ENCODE measurements at places on chromosomes 7 and 10.

- DNase-seq = no peak
These were observed 536.6 kb downstream of the GALNT17 start for GRCh38 chr7:71668572-71668971.

DNA sequence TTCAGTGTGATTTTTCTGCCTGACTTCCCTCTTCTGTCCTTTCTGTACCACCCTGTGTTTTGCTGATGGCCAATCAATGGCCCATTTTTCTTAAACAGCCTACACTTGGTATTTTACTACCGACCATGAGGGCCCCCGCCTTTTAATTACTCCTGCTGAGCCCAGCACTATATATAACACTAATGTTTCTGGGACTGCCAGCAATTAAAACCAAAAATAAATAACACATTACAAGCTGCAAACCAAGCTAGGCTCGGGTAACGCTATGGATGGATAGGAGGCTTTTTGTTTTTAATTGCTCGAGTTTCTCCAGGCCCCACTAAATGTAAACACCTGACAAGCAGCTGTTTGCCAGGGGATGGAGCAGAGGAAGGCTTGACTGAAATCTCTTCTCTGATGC is 915.4 kb upstream of the AUTS2 start:
- DNase-seq = no peak

DNA sequence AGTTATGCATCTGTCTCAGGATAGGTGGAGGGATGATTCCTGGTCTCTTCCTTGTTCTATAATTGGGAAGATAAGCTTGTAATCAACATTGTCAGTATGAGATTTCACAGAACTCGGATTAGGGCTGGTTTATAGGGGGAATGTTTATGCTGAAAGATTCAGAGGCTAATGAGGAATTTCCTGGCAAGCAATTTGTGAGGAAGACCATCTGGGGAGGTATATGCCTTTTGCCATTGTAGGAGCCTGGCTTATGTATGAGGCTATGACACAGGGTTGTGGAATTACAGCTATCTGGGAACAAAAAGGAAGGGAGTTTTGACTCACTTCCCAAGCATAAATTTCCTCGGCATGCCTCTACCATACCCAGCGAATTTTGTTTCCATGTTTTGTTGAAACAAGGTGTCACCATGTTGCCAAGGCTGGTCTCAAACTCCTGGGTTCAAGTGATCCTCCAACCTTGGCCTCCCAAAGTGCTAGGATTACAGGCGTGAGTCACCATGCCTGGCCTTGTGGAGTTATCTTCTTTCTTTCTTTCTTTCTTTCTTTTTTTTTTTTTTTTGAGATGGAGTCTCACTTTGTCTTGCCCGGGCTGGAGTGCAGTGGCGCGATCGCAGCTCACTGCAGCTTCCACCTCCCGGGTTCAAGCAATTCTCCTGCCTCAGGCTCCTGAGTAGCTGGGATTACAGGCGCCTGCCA is 1.6 kb upstream of the COPS6 start:
- peak; percentile 99 for DNase-seq

DNA sequence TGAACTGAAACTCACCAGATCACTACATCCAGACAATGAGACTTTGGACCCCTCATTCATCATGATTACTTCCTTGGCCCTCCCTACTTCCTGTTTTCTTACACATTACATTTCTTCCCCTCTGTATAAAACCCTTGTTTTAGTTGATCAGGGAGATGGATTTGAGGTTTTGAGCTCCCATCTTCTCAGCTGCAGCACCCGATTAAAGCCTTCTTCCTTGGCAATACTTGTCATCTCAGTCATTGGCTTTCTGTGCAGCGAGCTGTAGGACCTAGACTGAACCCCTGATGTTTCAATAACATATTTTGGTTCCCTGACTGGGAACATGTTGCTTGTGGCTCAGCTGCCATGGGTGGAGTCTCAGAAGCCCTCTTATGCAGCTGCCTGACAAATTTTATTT is 33.1 kb downstream of the NOLC1 start:
- DNase-seq = no peak

DNA sequence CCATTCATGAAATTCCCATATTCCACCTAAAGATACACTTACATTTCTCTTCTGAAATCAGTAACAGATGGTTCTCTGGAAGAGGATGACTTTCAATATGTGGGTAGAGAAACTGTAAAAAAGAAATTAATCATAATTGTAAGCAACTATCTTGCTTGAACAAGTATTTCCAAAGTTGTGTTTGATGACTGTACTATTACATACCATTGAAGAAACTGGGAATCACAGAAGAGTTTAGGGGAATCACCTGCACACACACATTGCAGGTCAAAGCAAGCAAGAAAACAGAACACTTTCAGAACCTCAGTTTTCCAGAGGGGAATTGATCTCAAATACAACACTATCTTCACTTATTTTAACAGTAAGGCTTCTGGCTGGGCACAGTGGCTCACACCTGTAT is 33.6 kb downstream of the GSAP start:
- no peak for DNase-seq

DNA sequence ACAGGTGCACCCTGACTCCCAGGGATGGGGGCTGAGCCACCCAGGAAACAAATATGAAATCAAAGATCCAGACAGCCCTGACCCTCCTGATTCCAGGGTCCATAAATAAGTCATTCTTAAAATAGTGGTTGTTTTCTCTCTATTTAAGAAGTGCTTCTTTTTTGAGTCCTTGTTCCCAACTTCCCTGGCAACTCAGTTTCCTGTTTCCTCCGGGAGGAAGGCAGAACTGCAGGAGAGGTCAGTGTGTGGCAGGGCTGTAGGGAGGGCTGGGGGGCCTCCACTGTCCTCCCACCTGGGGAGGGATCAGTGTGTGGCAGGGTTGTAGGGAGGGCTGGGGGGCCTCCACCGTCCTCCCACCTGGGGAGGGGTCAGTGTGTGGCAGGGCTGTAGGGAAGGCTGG is 88.7 kb upstream of the PDGFA start:
- DNase-seq = no peak

DNA sequence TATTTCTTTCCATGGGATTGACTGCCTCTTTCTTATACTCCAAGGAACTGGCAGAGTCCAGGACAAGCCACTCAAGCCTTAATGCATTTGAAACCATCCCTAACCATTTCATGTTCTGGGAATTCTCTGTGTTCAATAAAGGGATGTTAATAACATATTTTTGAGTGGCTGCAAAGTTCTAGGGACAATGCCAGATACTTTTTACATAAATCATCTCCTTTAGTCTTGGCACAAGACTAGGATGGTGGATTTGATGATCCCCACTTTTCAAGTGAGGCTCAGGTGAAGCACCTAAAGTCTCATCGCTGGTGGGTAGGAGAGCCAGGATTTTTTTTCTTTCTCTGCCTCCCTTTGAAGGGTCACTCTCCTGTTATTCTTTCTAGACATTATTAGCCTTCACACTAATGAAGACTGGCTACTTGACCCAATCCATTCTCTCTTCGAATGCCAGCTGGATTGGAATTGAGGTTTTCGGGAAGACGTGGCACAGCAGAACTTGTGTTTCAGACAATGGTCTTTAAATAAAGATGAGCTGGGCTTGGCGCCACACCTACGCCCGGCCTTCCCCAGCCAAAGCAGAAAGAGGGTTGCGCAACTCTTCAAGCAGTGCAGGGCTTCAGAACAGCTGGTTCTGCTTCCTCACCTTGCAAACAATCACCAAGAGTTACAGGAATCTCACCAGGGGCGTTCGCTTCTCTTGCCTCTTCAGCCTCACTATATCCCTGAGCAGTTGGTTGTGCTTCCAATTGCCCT is 73.8 kb upstream of the BMPER start:
- DNase-seq = peak; percentile 72

DNA sequence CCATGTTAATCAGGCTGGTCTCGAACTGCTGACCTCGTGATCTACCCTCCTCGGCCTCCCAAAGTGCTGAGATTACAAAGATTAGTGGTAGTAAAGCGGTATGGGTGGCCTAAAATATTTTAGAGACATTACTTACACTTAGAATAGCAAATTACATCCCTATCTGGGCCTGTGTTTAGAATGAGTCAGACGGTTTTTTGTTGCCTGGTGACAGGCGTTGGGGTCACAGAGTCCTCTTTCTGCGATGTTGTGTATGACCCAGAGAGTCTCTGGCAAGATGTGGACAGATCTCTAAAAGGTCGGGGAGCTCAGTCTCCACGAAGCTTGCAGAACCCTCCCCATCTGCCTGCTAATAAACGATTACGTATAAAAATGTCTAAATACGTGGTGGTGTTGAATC is 39.6 kb upstream of the PRKCQ start:
- DNase-seq = no peak

DNA sequence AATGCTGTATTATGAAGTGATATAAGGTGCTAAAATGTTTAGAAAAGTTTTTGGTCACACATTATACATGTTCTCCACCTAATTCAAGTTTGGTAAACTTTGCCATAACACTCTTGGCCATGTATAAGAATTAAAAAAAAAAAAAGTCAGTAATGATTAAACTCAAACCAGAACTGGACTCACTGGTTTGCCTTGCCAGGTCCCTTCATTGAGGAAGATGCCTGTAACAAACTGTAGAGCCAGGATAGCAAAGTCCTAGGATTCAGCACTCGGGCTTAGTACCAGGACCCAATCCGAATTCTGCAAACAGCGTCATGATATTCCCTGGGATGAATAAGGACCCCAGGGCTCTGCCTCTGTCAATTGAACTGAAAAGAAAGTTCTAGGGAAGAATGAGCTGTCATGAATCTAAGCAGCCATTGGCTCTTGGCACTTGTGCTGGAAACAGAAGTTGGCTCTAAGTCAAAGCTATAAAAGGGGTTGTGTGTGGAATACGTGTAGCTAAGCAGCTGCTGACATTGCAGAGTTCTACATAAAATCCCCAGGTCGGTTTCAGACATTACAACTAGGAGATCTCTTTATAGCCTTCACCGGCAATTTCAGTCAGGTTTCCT is 216.9 kb downstream of the C7orf25 start:
- DNase-seq = no peak

- no peak for DNase-seq
These were observed 415.1 kb downstream of the THSD7A start for GRCh38 chr7:11416641-11417458.

DNA sequence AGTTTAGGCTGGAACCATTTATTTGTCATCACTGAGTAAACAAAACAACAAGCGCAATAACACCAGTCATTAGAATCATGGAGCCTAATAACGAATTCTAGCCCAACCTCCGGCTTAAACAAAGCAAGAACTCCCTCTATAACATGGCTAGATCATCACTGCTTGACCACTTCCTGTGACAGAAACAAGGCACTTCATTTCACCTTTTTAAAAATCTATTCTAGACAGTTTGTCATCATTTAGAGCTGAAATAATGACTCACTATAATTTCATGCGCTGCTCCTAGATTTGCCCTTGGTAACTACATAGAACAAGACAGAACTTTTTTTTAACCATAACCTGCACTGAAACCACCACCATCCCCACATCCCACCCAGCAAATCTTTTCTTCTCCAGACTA is 81.3 kb downstream of the OSBPL3 start:
- DNase-seq = peak; percentile 35

- DNase-seq = no peak
These were observed 185.0 kb downstream of the TCERG1L start for GRCh38 chr10:131126321-131127137.

GRCh38 chr7:114086537-114086913 is 167.7 kb upstream of the PPP1R3A start:
- DNase-seq = no peak

GRCh38 chr7:108568801-108569380 is 615 bp downstream of the THAP5 start:
- DNase-seq = no peak

DNA sequence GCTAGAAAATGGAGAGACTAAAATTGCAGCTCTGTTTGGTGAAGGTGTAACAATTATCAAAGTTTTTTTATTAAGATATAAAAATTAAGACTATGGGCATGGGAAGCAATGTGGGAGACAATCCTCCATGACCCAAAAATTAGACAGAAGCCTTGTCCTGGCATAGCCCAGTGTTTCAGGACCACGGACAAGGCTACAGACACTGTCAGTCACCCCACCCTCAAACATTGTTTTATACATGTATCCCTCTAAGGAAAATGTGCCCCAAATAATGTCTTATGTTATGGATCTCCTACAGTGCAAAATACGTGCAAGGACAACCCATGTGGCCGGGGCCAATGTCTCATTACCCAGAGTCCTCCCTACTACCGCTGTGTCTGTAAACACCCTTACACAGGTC is 24.0 kb downstream of the HABP2 start:
- DNase-seq = peak; percentile 12

GRCh38 chr10:124719213-124719851 is 24.8 kb downstream of the FAM53B start:
- peak; percentile 76 for DNase-seq

DNA sequence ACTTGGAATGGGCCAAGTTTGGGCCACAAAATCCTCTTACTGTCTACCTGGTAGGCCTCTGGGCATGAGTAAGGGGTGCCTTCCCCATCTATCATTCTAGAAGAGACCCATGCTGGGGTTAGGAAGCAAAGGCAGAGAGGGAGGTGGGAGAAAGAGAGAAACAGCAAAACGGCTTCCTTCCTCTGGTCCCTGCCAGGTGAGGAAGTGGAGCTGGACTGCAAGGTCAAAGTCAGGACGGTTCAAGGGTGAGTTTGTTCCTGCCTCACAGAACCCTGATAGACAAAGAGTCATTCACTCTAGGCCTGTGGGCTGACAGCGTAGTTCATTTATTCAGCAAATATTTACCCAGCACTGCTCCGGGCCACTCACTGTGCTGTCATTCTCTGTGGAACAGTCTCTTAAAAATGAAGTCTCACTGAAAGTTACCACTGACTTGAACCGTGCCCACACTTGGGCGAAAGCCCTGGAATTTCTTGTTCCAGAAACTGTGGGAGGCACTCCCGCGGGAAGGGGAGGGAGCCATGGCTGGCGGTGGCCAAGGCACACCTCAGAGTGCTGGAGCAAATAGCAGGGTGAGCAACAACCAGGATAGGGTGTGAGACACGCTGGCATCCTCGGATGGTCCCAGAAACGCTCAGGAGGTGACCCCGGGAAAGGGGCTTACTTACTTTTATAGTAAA is 26.2 kb upstream of the ECHDC3 start:
- DNase-seq = no peak

GRCh38 chr10:116669832-116670644 is 49.3 kb downstream of the PNLIPRP2 start:
- no peak for DNase-seq

GRCh38 chr7:78769481-78770101 is 683.9 kb downstream of the MAGI2 start:
- DNase-seq = no peak

GRCh38 chr7:120951826-120952225 is 1.2 kb downstream of the ING3 start:
- no peak for DNase-seq

- DNase-seq = no peak
These were observed 34.6 kb upstream of the DLX6 start for GRCh38 chr7:96970739-96971138.

- peak; percentile 15 for DNase-seq
These were observed 32.3 kb upstream of the DNAJB12 start for GRCh38 chr10:72386916-72387586.

DNA sequence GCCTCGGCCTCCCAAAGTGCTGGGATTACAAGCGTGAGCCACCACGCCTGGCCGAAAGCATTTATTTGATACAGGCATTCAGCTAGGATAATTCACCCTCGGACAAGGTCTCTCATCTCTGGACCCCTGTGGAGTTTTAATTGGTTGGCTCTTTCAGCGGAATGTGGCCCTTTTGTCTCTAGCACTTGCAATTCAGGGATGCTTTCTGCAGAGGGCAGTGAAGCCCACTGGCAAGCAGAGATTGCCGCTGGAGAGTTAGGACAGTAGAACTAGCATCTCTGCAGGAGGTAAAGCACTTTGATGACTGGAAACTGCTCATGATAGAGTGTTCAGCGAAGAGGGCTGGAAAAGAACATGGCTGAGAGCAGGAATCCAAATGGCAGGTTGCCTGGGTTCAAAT is 62.0 kb downstream of the SUFU start:
- DNase-seq = no peak

All from AG10803 (cell line).